ENCODE measurements at places on chromosomes 2 and 18.

DNA sequence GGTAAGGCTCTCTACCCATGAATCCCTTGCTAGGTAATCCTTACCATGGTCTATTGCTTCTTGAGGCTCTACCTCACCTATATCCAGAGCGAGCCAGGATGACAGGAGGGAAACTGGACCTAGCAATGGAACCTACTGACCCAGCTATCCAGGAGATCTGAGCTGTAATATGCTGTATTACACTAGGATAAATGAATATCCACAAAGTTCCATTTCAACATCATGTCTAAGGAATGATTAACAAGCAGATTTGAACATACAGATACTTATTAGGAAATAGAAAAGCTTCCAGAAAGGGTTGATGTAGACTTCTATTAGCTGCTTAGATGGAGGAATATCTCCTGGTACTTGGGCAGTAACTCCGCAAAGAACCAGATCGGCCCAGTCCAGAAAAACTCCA, 110.1 kb downstream of the BAZ2B start:
- no peak for DNase-seq

DNA sequence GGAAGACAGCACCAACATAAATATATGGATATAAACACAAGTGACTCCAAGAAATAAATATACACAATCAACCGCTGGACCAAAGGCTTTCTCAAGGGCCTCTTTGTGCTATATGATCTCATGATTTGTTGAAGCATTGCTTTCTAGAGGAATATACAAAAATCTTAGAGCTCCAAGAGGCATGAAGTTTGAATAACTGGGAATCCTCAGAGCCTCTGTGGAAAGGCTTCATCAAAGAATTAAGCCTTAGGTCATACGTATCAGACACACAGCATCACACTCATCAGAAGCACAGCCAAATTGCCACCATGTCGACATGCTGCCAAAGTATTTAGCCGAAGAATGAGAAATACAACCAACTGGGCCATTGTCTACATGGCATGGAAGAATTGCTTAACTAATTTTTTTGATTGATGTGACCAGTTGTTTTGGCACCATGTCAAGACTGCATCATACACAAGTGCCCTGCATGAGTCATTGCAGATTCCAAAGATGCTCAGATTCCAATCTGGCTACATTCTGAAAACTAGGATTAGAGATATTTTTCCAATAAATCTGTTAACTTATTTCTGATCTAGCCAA, 860.6 kb upstream of the ZEB2 start:
- DNase-seq, result no peak

- DNase-seq, result no peak
Measured at GRCh38 chr2:100948942-100949811, 52.9 kb upstream of the RPL31 start.

- DNase-seq, result no peak
Measured at GRCh38 chr2:73852020-73852419, 23.3 kb downstream of the STAMBP start.

DNA sequence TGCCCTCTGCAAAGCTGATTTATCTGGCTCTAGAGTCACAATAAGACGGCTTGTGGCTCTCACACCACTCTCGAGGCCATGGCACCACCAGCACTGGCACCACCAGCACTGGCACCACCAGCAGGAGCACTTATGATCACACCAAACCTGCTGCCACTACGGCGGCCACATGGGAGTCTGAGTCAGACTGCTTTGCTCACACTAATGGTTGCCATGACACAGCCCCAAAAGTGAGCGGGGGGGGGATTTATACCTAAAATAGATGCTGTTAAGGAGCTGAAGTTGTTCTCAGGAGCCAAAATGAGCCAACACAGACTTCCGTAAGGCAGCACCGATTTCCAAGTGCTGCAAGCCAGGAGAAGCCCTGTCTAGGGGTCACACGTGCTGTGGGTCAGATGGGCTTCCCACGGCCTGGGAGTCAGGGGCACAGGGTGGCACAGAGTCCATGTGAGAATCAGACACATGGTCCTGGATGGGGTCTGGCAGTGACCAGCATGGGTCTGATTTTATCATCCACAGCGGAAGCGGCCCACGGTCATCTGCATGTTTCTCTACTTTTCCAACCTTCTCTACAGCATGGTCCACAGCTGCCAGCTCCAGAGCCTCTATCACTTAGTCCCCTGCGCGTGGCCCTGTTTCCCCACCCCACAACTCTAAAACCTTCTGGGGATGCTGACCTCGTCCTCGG, 16.7 kb downstream of the DNMT3A start:
- DNase-seq, result no peak

All from AML-193 (cell line).